ENCODE measurements at places on chromosomes 7 and 10.

DNA sequence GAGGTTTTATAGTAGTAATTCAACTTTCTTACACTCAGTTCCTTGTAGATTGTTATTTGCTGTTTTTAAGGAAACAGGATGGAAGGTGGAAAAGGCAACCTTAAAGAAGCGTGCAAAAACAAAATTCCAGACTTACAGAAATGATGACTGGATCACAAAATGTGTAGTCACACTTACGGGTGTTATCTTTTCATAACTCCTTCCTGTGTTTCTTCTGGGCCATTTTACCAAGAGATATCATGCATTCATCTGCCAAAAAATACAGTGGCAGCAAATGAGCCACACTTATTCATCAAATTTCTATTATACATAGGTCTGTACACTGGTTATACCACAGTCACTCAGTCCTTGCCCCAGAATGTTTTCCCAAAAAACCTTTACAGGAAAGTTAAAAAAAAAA lies 94.3 kb upstream of the IL6 start:
- no peak for DNase-seq

- no peak for DNase-seq
Observed at GRCh38 chr7:140607441-140607989, 33.1 kb downstream of the DENND2A start.

DNA sequence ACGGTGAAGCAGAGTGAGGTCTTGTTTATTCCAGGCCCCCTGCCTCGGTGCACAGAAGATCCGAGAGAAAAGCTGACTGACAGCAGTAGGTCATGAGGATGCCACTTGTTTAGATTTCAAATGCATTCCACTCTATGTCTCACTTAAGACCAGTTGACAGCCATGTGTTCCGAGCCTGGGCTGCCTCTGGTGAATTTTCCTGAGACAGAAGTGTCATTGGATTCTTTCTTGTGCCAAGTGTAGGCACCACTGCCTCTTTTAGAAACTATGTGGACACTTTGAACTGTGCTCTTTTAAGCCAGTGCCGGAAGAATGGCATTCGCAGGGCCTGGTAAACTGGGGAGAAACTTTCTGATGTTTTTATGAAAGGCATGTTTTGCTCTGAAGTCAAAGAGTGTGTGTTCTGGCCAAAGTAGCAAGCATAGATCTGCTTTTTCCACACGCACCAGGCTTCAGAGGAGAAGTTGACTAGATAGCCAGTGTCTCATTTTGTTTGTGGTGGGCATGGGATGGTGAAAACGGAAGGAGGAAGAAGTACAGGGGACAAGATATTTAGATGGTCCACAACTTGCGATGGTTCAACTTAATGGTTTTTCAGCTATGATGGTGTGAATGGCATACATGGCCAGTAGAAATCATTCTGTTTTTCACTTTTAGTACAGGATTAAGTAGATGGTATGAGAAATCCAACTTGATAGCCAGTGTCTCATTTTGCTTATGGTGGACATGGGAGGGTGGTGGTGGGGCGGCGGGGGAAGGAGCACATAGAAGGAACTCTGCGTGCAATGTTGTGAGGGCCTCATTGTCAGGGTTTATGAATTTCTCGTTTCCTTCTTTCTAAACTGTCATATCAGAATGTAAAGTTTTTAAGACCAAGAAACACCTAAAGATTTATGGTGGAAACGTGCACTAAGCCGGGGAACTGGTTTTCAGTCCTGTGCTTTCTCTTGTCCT lies 41.5 kb downstream of the CYP17A1 start:
- DNase-seq = no peak

DNA sequence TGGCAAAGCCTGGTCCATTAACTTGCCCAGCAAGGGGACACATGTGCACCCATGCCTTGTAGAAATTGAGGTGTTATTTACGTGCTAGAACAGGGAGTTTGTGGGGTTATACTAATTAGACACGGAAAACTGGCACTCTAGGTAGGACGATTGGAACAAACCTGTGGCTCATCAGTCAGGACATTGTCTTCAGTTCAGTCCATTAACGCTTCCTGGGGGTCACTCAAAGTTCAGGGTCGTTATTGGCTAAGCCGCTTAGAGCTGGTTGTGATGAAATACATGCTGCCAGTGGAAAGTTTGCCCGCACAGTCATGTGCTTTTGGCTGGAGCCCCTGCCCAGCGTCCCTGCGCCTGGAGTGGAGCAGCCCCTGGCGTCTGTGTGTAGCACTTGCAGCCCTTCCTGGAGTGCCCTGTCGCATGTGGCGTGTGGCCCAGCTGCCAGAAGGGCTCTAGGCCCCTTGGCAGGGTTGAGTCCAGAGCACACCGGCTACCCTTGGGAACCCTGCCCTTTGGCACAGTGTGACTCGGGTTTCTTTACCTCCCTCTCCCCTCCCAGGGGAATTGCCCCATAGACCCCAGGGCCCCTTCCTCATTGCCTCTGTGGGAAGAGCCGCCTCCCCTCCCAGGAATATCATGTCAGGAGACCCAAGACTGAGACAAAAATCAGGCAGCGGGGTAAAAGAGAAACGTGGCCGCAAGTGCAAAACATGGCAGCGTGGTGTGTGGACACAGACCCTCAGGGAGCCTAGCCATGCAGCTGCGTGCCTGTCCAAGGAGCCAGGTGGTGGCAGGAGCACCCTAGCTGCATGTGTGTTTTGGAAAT lies 9.8 kb downstream of the ZNF775 start:
- no peak for DNase-seq

- no peak for DNase-seq
Observed at GRCh38 chr10:119166564-119166963, 1.1 kb upstream of the SFXN4 start.

DNA sequence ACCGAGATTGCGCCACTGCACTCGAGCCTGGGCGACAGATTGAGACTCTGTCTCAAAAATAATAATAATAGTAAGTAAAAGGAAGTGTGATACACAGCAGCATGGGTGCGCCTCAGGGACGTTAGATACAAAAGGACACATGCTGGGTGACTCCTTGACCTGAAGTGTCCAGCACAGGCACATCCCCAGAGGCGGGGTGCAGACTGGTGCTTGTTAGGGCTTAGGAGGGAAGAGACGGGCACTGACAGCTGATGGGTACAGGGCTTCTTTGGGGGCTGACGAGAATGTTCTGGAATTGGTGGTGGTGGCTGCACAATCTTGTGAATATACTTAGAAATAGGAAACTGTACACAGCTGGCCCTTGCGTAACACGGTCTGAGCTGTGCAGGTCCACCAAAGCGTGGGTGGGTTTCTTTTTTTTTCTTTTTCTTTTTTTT lies 61.8 kb upstream of the DNAJB6 start:
- no peak for DNase-seq

DNA sequence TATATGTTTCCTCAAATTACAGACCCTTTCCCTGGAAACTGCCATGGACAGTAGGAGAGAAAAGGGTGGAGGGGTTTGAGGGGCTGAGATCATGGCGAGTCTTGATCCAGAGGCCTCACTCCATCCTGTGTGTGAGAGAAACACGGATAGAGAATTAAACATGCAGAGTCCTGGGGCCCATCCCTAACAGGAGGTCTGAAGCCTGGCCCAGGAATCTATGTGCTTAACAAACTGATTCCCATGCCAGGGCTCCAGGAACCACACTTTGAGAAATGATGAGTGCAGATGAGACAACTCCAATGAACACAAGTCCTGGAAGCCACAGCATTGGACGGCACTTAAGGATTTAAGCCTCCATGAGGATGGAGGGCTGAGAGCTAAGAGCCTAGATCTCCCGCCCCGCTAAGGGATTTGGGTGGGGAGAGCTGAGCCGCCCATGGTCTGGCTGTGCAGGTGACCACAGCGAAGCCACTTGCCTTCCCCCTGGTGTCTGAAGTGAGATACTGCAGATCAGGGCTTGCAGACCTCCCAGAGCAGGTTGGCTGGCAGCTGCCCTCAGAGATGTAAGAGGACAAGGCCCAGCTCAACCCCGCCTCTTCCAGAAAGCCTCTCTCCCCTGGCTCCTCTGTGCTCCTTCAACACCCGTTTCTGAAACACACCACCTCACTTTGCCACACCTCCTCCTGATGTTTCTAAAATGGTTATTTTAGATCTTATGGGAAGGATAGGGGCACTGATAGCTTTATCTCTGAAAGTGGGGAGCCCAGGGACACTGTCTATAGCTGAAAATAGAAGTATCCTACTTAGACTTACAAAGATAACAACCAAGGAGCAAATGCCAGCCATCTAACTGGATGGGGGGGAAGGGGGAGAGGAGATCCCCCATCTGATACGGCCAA lies 24.8 kb upstream of the EIF5AL1 start:
- no peak for DNase-seq

- DNase-seq = no peak
Observed at GRCh38 chr10:124126145-124126982, 33.0 kb upstream of the CHST15 start.

DNA sequence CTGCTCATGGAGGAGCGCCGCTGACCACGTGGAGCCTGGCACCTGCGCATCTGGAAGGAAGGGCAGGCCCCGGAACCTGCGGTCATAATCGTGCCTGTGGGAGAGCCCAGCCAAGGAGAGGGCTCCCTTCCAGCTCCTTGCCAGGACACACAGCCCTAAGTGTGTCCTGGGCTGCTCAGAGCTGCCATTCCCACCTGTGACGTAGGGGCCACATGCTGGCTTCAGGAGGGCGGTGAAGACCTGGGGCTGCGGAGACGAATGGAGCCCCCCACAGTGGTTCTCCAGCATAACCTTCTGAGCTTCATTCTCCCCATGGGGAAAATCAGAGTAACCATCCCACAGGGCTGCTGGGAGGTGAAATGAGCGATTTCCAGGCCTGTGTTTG lies 127.6 kb upstream of the CHST15 start:
- DNase-seq = no peak

- no peak for DNase-seq
Observed at GRCh38 chr7:74092964-74093471, 9.4 kb downstream of the LIMK1 start.

DNA sequence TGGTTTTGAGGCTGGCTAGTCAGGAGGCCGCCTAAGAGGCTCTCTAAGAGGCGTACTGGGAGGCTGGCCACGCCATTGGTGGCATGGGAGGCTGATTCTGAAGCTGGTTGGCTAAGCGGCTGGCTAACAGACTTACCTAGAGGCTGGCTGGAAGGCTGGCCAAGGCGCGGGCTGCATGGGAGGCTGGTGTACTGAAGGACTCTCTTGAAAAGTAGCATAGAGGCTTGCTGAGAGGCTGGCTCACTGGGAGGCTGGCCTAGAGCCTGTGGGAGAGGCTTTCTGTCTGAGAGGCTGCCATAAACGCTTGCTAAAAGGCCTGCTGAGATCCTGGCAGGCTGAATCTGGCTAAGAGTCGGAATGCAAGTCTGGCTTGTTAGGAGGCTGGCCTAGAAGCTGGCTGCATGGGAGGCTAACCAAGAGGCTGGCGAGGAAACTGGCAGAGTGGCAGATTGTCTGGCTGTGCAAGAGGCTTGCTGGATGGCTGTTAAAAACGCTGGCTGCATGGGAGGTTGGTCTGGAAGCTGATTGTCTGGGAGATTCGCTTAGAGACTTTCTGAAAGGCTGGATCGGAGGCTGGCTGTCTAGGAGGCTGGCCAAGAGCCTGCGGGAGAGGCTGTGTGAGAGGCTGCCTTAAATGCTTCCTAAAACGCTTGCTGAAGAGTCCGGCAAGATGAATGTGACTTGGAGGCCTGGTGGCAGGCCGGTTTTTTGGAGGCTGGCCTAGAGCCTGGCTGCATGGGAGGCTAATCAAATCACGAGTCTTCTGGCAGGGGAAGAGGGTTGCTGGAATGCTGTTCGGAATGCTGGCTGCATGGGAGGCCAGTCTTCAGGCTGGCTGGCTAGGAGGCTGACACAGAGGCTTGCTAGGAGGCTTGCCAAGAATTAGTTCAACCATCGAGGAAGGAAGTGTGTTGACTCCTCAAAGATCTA lies 134.2 kb downstream of the OR13A1 start:
- DNase-seq = no peak

- DNase-seq = no peak
Observed at GRCh38 chr7:8126601-8127167, 135.3 kb downstream of the ICA1 start.

DNA sequence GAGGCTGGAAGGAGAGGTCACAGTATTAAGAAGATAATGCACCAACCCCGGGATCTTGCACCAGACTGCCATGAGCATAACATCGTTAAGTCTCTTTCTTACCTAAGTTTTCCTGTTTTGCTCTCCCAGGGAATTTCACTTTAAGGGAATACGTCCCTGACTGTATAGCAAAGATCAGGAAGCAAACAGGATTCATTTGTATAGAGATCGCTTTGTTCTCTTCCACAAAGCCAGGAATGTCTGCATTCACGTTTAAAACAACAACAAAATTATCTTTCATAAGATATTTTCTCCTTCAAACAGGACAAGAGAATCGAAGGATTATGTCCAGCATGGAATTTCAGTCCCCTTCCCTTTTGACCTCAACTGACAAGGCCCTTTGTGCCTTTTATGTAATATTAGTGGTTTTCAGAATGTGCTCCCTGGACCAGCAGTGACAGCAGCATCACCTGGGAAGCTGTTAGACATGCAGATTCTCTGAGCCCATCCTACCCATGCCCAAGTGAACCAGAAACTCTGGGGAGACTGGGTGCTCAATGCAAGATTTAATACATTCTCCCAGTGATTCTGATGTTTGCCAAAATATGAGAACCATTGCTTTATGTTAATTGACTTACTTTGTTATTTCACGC lies 286.3 kb downstream of the FGFR2 start:
- DNase-seq = no peak

DNA sequence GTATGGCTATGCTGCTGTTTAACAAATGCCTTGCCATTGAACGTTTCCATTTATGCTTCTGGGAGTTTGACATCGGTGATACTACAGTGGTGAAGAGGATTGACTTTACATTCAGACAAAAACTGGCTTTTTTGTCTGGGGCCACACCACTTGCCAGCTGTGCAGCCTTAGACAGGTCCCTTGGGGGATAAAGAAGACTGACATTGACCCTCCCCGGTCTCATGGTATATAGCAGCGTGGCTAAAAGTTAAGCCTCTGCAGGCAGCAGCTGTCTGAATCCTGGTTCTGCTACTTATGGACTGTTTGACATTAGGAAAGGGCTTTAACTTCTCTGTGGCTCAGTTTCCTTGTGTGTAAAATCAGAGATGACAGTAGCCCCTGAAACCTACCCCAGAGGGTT lies 42.0 kb upstream of the PTF1A start:
- no peak for DNase-seq

DNA sequence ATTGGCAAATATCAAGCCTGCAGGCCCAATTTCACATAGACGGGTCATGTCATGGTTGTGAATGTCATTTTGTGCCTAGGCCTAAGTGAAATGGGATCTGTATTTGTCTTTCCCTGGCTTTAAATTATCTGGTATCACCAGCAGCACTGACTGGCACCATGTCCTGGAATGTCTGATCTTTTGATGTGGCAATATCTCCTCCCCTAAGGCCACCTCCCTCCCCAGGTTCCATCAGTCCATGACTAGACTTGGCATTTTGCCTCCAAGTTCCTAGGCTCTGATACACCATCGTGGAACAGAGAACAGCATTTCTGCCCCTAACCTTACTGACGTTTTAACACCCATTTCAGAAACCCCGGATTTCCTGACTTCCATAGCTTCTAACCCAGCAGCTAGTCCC lies 513.9 kb downstream of the GALNT17 start:
- DNase-seq = no peak

DNA sequence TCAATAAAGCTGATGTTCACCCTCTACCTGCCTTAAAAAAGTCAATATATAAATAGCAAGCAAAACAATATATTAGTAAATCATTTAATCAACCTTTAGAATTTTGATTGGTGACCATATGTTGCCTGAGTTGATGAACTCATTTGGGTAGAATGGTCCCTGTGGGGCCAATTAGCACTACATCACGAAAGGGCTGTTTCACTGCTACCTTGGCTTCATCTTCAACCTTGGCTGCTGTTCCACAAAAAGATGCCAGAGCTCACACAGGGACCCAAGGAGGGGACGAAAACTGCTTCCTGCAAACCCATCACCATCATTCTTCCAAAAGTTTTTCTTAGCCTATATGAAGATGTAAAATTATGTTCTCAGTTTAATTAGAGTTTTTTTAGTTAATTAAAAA lies 35.4 kb upstream of the HBP1 start:
- no peak for DNase-seq
